Nucleus accumbens (tissue), 56 donors: ENCODE measurements at places on chromosomes 11 and 22.
A peak's percentile ranks its signal among the peaks of the same experiment; 100 is the strongest.

- no peak for DNase-seq
Measured at GRCh38 chr11:121964591-121964990, 151.4 kb downstream of the BLID start.

GRCh38 chr11:3879967-3880542, 24.6 kb downstream of the STIM1 start:
- no peak for DNase-seq

- no peak for DNase-seq
Measured at GRCh38 chr11:3738241-3738640, 59.1 kb downstream of the NUP98 start.

GRCh38 chr11:38538866-38539680, 1941.0 kb upstream of the RAG2 start:
- no peak for DNase-seq

GRCh38 chr22:39469326-39469680, 12.5 kb downstream of the MGAT3 start:
- no peak for DNase-seq

DNA sequence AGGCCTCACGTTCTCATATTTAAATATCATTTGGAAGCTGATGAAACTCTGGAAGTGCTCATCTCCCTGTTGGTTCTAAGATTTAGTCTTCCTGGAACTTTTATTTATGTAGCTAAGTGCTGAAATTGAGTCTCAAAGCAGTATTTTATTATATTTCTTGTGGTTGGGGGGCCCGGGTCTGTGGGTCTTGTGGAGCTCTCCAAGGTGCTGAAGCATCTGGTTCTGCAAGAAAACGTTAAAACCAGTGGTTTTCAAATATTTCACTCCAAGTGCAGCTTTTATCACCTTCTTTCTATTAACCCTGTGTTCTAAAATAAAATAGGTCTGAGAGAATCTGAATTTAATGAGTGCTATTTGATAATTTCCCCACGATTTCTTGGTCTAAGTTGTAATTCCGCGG, 1404.8 kb downstream of the TBC1D22A start:
- DNase-seq = no peak

GRCh38 chr11:67306769-67307544, 3.6 kb downstream of the SSH3 start:
- DNase-seq = no peak

DNA sequence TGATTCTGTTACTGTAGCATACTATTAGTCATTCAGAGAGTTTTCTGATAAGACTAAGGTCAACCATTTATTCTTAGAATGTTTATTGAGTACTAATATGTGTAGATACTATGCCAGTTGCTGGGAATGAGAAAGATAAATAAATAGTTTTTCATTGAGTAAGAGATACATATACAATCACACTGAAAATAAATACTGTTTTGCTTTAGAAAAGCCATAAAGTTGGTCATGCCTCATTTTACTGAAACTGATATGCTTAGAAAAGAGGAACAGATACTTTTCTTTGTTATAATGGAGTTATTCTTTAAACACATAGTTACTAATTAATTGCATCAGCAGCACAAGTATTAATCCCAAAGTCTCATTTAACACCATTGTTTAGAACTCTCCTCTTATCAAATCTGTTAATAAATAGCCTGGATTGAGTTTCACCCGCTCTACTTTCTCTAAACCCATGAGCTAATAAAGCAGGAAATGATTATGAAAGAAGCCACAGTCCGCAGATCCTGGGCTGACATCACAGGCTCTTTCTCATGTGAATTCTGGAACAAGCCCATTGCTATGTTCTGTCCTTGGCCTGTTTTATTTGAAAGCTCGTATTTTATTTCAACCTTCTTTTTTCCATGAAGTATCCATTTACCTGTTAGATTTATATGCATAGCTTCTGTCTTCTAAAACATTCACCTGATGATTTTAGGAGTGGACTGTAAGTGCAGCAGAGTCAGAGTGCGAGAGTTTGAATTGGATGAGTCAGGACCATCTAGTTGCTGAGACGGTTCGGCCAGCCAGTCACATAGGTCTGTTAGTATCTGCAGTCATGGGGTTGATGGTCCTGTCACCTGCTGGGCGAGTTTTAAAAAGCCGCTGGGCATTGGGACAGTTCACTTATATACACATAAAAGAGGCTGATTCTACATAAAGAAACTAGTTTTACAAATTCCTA, 35.5 kb downstream of the PIWIL4 start:
- peak; percentile 2 for DNase-seq

DNA sequence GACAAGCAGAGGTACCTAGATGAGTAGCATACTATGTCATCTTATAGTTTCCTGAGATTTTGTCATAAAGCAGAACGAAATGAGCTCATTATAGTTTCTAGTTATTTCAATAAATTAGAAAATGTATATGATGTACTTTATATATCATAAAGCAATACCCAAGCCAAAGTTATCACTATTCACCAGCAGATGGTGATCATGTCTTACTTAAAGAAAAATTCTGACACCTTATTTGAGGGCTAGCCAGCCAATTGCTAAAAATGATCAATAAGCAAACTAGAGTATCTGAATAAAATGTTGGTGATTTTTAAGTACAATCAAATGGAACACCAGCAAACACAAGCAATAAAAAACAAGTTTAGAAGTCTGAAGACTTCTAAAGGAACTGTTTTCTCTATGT, 44.1 kb downstream of the RSF1 start:
- no peak for DNase-seq

DNA sequence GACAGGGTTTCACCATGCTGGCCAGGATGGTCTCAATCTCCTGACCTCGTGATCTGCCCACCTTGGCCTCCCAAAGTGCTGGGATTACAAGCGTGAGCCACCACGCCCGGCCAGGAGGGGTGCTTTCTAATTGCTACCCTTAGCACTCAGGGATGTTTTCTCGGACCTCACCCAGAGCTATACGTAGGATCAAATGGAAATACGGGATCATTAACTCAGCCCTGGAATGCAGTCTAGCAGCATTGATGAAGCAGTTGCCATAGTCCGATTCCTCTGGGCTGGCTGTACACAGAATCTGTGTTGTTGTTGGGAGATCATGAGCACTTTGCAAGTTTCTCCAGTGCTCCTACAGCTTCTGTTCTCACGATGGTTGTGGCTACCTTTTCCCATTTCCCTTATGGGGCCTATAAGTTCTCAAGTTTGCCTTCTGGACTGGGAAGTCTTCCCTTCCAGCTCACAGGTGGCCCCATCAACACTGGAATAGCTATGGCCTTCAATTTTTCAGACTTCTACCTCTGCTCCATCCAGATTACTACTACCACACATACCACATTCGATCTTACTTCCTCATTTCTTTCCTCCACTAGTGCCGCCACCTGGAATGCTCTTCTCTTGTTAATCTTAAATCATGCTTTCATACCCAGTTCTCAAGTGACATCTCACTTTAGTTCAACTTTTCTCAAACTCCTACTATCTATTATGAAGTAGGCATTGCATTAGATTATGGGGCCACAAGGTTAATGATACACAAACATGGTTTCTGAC, 16.1 kb upstream of the PCF11 start:
- DNase-seq = no peak

GRCh38 chr11:6237761-6238302, 1.1 kb upstream of the CNGA4 start:
- DNase-seq = no peak

DNA sequence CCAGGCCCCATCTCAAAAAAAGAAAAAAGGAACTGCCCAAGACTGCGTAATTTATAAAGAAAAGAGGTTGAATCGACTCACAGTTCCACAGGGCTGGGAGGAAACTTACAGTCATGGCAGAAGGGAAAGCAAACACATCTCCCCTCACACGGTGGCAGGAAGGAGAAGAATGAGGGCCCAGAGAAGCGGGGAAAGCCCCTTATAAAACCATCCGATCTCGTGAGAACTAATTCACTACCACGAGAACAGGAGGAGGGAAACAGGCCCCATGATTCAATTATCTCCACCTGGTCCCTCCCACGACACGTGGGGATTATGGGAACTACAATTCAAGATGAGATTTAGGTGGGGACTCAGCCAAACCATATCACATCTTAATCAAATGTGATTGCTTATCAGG, 82.2 kb downstream of the BUD13 start:
- DNase-seq = no peak
